ENCODE measurements at places on chromosomes 16 and 17.
A peak's percentile ranks its signal among the peaks of the same experiment; 100 is the strongest.

- no peak for DNase-seq
Observed at GRCh38 chr16:54107583-54108202, 178.9 kb downstream of the IRX3 start.

DNA sequence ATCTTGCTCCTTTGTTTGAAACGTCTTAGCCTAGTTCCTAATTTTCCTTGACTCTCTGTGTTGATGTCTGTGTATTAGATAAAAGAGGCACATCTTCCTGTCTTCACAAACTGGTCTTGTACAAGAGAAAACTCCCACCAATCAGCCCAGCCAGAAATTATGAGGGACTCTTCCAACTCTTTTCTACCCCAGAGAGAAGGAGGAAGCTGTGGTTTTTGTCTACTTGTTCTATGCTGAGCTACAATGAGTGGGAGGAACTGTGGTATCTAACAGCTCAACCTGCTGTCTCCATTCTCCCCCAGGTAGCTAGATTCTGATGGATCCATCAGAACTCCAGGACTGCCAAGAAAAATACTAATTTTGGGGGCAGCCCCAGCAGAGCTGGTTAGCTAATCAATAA lies 392.5 kb downstream of the HS3ST3B1 start:
- no peak for DNase-seq

GRCh38 chr17:77089124-77089490 lies 51.7 kb upstream of the SEC14L1 start:
- no peak for DNase-seq

DNA sequence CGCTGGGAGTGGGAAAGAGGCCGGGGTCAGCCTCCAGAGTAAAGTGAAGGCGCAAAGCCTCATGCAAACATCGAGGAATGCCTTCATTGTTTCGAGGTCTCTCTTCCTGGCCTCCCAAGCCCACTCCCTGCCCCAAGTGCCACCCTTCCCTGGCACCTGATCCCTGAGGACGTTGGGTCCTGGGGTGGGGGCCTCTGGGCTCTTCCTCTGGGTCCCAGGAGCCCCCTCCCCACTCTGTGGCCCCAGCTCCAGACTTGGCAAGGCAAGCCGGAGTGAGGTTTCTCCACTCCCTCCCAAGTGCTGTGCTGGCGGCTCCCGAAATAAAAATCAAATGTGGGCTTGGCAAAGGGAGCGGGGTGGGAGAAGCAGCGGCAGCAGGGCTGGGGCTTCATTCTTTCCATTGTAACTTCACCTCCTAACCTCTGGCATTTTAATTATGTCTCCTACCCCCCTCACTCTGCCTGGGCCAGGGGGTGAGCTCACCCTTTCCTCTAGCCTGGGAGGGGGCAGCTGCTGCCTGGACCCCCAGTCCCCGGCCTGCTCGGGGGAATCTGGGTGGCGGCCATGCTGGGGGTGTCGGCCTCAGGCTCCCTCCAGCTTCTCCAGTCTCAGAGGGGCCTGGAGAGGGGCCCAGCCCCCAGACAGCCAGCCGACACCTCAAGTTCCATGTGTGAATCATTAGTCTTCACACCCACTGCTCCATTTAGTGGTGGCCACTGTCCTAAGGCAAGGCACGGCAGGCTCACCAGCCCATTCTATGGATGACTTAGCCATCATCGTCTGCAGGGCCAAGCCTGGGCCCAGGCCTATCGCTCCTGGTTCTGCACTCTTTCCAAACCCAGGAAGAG lies 14.6 kb upstream of the TMEM92 start:
- peak; percentile 81 for DNase-seq

DNA sequence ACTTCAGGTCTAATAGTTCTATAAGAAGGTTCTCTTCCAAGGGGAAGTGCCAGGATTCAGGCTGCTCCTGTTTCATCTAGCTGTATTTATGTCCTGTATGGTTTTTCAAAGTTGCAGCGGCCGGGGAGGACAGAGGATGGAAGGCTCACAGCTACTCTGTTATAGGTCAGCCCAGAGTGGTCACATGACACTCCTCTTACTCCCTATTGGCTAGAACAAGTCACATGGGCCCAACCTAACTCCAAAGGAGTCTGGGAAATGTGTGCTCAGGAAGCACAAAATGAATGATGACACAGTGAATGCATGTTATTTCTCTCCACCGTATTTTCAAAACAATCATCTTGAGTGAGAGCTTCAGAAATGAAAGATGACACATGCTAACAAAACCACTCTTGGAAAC lies 645.1 kb upstream of the RBFOX1 start:
- no peak for DNase-seq

GRCh38 chr17:75869282-75870141 lies 8.9 kb downstream of the TRIM47 start:
- DNase-seq, result peak; percentile 22

- DNase-seq, result no peak
Observed at GRCh38 chr17:77451245-77451893, 310.6 kb downstream of the SEC14L1 start.

DNA sequence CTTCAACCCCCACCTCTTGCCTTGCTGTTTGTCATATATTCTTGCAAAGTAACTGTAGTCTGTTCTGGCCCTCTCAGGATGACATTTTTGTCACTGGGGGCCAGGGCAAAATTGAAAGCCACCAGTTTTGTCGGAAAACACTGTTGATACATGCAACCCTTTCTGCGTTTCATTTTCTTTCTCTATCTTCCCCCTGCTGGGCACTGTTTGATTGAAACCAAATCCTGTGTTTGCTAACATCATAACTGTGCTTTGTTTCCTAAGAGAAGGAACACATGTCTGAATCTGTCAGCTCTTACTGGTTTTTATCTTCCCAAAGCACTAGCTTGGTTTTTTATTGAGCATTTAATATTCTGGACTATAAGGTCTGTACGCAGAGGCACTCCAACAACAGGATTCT lies 11.7 kb upstream of the CPPED1 start:
- DNase-seq, result no peak

GRCh38 chr17:74544991-74545842 lies 698 bp downstream of the CD300C start:
- no peak for DNase-seq

DNA sequence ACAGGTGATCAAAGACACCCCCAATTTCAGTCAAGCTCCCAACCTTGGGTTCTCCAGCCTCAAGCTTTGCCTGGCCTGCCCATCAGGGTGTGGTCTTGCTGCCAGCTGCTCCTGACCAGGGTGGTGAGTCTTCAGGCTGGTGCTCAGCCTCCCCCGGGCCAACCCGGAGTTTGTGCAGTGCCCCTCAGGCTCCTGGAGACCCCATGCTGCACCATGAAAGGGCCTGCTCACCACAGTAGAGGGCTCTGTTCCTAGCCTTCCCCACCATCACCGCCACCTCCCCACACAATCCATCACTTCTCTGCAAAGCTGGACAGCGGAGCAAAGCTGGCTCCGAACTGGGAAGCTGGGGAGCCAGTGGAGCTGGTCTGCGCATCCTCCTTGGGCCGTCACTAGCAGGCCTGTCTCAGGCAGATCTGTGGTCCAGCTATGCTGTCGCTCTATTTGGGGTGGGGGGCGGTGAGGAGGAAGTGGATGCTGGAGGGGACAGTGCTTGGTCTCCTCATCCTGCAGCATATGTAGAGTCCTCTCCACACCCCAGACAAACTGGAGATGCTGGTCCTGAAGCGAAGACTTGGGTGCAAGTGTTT lies 88.5 kb upstream of the RPL38 start:
- DNase-seq, result no peak

DNA sequence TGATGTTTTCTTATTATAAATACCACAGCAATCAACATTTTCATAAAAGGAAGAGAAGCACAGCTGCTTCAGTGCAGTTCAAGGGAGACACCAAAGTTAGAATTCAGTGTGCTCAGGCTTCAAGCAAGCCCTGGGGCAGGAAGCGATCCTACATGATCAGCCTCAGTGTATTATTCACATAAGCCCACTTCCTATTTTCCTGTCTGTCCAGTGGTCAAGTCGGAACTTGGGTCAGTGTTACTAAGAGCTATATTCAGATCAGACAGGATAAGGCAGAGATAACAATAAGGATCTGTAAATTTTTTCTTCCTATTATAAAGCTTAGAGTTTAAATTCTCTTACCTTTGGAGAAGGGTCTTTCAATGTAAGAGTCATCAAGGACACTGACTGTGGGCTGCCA lies 12.9 kb downstream of the HEATR6 start:
- DNase-seq, result no peak

DNA sequence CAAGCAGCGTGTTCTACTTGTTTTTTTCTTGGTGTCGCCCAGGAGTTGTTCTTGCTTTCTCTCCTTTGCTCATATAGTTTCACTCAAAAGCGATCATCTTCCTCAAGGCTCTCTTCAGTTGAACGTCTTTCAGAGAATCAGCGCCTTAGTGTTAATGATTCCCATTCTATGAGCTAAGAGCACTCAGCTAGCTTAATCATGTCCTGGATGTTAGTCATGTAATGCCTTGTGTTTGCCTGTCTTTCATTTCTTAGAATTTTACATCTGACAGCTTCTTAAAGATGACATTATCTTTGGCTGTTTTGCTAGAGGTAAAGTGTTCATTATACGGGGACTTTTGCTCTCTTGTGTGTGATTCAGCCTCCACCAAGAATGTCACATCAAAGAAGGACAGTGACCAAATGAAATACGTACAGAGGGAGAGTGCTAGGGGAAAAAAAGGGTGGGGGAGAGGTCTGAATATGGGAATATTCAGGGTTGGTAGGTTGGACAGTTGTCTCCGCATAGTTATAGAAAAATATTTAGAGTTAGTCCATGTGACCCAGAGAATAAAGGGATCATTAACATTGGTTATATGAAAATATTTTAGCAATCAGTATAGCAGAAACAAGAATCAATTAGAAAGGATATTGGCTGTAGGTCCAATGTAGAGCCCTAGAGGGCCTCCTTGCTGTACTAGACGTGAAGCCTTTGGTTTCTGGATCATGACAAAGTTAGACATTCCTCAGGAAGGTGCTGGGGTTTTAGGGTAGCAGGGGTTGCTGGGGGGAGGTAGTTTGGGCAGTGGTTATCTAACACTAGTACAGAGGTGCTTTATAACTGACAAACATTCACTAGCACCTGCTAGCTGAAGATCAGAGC lies 31.9 kb upstream of the ANKFN1 start:
- DNase-seq, result no peak

GRCh38 chr16:8998108-8998507 lies 34.4 kb upstream of the USP7 start:
- DNase-seq, result peak; percentile 29

- no peak for DNase-seq
Observed at GRCh38 chr16:57669476-57670162, 1.5 kb downstream of the ADGRG3 start.

DNA sequence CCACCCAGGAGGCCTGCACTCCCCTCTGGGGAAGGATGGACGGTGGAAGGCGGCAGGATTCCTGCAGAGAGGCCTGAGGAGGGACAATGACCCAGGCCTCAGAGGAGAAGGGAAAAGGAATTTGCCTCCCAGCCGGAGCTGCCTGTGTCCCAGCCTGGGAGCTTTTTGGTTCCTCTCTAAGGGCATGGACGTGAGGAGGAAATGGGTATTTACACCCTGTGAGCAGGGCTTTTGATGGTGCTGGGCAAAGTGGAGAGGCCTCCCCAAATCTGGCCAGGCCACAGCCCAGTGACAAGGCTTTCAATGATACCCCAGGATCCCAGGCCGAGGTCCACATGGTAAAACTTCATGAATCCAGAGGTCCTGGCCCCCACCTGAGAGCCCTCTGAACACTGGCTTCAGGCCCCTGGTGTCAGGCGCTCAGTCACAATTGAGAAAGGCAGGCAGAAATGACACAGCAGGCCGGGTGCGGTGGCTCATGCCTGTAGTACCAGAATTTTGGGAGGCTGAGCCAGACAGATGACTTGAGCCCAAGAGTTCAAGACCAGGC lies 56.0 kb upstream of the DOC2B start:
- no peak for DNase-seq

DNA sequence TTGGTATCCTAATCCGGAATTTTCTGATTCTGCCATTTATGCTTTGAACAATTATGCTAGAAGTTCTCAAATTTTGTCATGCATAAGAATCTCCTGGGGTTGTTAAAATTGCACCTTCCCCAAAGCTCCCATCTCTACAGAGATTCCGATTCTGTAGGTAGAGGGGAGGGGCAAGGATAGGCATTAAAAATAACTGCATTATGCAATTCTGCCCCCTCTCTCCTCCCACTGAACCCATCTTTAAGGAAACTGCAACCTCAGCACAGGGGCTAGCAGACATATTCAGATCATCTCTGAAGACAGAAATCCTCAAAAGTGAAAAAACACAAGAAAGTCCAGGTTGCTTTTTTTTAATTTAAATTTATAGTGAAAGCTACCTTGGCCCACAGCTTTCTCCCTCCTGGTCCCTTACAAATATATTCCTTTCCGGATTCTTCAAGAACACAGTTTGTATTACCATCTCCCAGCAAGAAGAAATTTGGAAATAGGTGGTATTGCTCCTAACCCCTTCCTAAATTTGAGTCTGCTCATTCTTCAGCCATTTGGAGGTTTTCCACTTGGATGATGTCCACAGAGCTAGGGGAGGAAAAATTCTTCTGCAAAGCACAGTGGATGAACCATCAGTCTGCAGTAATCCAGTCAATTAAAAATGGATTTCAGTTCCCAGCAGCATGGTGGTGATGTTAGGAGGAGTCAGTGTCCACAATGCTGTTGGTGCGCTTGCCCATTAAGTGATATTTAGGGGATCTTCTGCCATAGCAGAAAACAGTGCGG lies 67.7 kb downstream of the RBFOX1 start:
- DNase-seq, result no peak

Data from skin of body (tissue), 3 donors.